ENCODE measurements at places on chromosomes 5 and 9.

DNA sequence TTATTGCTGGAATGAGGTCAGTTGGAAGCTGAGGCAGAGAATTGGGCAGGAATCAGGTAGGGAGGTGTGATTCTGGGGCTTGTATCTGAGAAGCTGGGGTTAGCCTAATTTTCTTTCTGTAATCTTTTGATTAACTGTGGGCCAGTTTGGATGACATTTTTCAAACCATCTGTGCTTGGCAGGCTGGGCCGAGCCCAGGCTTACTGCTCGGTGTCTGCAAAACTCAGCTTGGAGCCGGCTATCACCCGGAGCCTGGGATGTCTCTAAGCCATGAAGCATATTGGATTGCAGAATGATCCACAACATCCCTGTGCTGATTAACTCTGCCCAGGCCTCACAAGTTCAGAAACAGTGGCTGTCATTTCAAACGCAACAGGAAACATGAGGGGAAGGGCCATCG lies 26.5 kb downstream of the KCNMB1 start:
- DNase-seq = no peak

GRCh38 chr5:127203818-127204217 lies 86.8 kb upstream of the MEGF10 start:
- no peak for DNase-seq

- no peak for DNase-seq
These were observed 9.1 kb downstream of the PLAA start for GRCh38 chr9:26937816-26938371.

DNA sequence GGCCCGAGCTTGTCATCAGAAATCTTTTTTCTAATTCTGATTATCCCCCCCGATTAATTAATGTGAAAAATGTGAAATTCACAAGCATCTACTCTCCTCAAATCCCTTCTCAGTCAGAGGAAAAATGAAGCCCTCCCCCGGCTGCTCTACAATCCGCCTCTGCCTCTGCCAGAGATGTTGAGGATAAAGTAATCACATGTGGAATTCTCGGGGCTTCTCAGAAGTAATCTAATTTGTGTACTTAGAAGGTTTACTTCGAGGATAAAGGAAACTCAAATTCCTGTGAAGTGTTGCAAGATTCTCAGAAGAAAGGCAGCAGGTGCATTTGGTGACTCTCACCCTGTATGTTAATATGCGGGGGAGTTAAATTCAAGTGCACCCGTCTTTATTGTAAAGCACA lies 726.1 kb upstream of the ADAMTS16 start:
- no peak for DNase-seq

GRCh38 chr9:97969014-97969413 lies 14.1 kb upstream of the ANP32B start:
- no peak for DNase-seq
